ENCODE measurements at places on chromosomes 4 and X. TPM values are rescaled to one million over a fixed set of nuclear protein-coding genes. Genes with fewer than 3 reads are reported as not detected.

DNA sequence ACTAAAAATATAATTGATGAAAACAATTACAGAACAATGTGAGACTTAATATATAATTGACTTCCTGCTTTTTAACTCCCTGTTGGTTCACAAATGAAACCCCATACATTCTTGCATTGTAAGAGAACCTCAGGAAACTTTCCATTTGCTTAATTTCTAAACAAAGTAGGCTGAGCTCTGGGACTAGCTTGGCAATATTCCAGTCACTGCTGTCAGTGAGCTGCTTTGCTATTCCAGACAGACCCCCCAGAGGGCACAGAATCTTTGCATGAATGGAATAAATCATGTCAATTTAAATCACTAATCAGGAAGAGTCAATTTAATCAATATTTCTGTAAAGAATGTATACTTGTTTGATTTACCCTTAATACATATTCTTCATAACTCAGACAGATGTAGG lies 110.6 kb downstream of the NEXMIF start:
- no peak for DNase-seq

- no peak for DNase-seq
These were observed 584 bp upstream of the TMEM165 start for GRCh38 chr4:55395218-55395528.

GRCh38 chr4:47054130-47054529 lies 22.8 kb downstream of the GABRB1 start:
- no peak for DNase-seq

The CDKL5 gene
- 1.2 TPM for polyA plus RNA-seq

- DNase-seq = no peak
These were observed 165.9 kb downstream of the IL15 start for GRCh38 chr4:141802333-141802732.

DNA sequence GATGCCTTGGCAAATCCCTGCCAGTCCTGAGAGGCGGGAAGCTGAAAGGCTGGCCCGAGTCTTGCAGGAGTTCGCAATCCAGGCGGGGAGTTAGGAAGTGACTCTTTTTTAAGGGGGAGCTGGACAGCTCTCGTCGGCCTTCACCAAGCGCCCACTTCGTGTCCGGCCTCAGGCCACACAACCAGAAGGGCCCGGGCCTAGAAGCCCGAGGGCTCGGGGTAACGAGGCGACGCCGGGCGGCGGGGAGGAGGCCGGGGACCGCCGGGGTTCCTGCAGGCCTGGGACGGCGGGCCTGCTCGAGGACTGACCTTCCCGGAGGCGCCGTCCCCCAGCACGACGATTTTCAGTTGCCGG lies 395 bp downstream of the RAB28 start:
- DNase-seq = no peak

The VCX gene
- not detected for polyA plus RNA-seq

DNA sequence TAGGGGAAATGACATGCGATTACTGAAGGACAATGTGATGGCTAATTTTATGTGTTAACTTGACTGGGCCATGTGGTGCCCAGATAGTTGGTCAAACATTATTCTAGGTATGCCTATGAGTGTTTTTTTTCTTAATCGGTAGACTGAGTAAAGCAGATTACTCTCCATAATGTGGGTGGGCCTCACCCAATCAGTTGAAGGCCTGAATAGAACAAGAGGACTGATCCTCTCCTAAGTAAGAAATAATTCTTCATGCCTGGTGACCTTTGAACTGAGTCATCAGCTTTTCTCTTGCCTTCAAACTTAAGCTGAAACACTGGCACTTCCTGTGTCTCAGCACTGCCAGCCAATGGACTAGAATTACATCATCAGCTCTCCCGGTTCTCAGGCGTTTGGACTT lies 164.0 kb upstream of the FGF13 start:
- DNase-seq = no peak

DNA sequence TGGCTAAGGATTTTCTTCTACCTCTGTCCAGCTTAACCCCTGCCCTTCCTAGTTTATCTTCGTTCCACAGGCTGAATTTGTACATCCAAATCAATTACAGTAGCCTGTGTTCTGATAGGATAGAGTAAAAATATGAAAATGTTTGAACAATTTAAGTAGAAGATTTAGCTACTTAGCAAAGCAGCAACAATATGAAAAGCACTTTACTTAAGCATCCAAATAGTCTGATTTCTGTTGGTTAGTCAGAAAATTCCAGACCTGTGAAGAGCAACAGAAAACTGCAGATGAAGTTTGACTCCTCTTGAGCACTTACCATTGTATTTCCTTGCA lies 2.0 kb downstream of the ARSJ start:
- DNase-seq = no peak

GRCh38 chr4:7332216-7333023 lies 102.3 kb downstream of the PSAPL1 start:
- DNase-seq = no peak

GRCh38 chrX:36528661-36529060 lies 479.5 kb upstream of the FAM47C start:
- DNase-seq = no peak

GRCh38 chrX:16239211-16239610 lies 71.9 kb downstream of the MAGEB17 start:
- no peak for DNase-seq

The TLR10 gene
- polyA plus RNA-seq = not detected
